ENCODE measurements at places on chromosomes 11 and 22.

- DNase-seq: no peak
Measured at GRCh38 chr22:45202333-45203149, 38.2 kb downstream of the KIAA0930 start.

DNA sequence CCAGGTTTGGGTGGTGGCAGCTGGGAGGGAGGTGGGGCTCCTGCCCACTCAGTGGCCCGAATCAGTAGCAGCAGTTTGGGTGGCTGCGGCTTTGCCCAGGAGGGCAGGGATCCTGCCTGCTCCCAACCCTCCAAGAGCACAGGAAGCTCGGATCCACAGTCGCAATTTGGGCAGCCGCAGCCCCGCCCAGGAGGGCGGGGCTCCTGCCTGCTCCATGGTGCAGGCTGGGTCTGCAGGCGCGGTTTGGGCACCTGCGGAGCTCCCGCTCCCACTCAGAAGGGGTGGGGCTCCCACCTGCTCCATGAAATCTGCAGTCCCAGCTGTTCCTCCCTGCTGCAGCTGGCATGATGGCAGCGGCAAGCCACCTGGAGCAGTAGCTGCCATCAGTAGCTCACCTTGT lies 38.1 kb upstream of the CALCB start:
- DNase-seq: no peak

- DNase-seq: no peak
Measured at GRCh38 chr11:45450189-45450588, 164.0 kb upstream of the SYT13 start.

- no peak for DNase-seq
Measured at GRCh38 chr11:68959465-68960293, 21.1 kb downstream of the MRGPRD start.

DNA sequence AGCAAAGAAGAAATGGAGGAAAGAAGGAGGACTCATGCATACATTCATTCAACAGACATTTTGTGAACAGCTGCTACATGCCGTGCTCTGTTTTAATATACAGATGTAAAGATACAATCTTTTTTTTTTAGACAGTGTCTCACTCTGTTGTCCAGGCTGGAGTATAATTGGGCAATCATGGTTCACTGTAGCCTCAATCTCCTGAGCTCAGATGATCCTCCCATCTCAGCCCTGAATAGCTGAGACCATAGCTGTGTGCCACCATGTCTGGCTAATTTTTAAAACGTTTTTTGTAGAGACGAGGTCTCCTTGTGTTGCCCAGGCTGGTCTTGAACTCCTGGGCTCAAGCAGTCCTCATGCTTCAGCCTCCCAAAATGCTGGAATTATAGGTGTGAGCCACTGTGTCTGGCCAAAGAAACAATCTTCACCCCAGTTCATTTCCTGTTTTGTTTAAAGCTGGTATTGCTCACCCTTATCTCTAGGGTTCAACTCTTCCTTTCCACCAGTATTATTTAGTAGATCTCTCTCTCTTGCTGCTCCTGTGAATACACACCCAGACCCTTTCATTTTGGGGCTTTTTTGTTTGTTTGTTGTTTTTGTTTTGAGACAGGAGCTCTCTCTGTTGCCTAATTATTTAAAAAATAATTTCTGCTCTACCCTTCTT lies 69.8 kb downstream of the RNF169 start:
- DNase-seq: no peak

- no peak for DNase-seq
Measured at GRCh38 chr11:130786586-130786985, 129.7 kb downstream of the SNX19 start.

DNA sequence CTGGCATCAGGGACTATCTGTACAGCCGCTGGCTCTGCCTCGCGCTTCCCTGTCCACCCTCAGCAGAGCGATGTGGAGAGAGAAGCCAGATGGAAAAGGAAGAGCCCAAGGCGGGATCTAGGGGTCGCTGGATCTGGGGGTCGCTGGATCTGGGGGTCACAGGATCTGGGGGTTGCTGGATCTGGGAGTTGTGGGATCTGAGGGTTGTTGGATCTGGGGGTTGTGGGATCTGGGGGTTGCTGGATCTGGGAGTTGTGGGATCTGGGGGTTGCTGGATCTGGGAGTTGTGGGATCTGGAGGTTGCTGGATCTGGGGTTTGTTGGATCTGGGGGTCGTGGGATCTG lies 2.0 kb upstream of the MS4A10 start:
- DNase-seq: no peak

GRCh38 chr11:10856689-10857458 lies 979 bp downstream of the ZBED5 start:
- DNase-seq: no peak

DNA sequence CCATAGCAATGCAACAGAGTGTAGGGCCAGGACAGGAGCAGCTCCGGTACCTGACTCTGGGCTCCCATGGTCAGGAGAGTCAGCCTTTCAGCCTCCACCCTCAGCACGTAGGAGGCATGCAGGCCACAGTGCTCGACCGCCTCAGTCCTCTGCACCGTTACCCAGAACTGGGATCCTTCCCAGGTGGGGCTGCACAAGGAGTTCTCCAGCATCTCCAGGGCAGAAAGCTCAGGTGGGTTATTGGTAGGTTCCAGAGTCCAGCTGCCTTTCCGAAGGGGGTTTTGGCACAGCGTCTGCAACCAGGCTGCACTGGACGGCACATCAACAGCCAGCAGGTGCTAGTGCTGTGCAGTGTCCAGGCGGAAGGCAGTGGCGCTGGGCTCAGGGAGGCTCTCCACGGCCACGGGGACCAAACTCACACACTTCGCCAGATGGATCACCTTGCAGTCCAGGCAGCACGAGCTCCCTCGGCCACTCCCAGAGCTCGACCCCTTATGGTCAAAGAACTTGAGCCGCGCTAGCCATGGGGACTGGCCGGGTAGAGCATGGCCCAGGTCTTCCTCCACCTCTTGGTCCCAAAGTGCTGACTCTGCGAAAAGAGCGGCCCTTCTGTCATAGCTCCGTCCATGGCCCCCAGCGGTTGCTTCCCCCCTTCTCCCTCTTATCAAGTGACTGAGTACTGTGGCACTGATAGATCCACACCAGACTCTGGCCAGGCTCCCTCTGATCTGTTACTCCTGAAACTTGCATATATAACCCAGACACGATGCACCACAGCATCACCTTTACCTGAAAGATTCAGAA lies 6.9 kb upstream of the PHOX2A start:
- peak; percentile 34 for DNase-seq

GRCh38 chr22:26550498-26551033 lies 38.3 kb upstream of the TFIP11 start:
- no peak for DNase-seq

DNA sequence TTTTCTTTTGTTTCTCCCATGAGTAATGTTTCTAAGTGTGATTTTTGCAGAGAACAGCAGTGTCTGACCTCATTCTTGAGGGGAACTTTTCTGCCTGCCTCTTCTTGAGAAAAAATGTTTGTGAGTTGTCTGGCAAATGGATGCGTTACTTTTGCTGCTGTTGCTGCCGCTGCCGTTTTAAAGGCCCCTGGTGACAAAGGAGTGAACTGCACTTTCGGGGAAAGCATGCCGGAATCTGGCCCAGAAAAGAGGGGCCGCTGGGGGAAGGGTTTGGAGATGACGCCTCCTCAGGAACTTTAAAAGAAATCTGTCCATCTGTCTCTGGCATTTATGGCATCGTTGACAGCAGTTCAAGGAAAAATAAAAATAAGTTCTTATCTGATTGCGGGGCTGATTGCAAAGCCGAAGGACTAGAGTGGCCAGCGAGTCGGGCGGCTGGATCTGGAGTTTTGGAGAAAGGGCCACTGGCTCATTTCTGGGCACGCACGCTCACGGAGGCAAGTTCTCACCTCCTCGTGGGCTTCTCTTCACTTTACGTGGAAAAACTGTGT lies 16.5 kb downstream of the ZBTB16 start:
- peak; percentile 23 for DNase-seq

GRCh38 chr11:79578116-79578515 lies 137.3 kb upstream of the TENM4 start:
- DNase-seq: no peak

GRCh38 chr11:116052603-116053547 lies 548.7 kb upstream of the CADM1 start:
- DNase-seq: no peak

DNA sequence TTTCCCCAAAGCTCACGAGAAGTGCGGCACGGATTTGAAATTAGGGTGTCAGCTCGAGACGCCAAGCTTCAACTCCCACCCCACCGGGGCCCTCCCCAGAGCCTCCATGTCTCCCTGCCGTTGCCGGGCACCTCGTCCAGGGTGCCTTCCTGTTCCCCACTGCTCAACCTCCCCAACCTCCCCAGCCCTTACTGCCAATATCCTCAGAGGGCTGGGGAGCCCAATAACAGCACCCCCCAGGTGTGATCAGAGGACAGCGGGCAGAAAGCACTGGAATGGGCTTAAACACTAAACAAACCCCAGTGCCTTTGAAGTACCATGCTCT lies 1336.4 kb downstream of the TBC1D22A start:
- DNase-seq: no peak

GRCh38 chr11:96185220-96185768 lies 157.7 kb downstream of the MAML2 start:
- no peak for DNase-seq

GRCh38 chr11:100163471-100163870 lies 523.6 kb upstream of the ARHGAP42 start:
- DNase-seq: no peak

GRCh38 chr11:13343931-13344717 lies 66.5 kb downstream of the BMAL1 start:
- peak; percentile 74 for DNase-seq

DNA sequence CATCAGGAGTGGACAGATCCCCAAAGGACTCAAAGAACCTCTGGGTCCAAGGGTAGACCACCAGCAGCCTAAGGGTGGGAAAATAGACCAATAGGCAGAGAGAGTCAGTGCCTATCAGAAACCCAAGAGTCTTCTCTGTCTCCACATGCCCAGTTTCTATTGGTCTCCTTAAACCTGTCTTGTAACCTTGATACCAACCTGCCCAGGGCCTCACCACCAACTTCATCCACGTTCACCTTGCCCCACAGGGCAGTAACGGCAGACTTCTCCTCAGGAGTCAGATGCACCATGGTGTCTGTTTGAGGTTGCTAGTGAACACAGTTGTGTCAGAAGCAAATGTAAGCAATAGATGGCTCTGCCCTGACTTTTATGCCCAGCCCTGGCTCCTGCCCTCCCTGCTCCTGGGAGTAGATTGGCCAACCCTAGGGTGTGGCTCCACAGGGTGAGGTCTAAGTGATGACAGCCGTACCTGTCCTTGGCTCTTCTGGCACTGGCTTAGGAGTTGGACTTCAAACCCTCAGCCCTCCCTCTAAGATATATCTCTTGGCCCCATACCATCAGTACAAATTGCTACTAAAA lies at the start of gene HBB:
HBB (minus strand) TSS at position 340 of the 579 bp plus-strand sequence; CDS start at position 290, 50 bp downstream.
- DNase-seq: no peak

DNA sequence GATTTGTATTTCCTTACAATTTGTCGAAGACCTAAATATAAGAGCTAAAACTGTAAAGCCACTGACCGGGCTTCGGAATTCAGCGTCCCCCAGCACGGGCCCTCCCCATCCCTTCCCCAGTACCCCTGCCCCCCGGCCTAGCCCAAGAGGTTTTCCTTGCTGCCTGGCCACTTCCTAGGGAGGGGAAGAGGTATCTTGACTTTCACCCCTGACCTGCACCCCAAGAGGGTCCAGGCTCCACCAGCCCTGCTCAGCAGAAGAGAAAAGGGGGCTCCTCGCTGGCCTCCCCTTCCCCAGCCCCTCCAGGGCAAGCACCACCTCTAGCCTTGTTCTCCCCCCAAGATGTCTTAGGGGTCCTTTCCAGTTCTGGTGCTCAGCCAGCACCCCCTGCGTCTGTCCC lies 26.1 kb upstream of the CARS1 start:
- no peak for DNase-seq

- DNase-seq: no peak
Measured at GRCh38 chr11:64333556-64333955, 6.4 kb upstream of the CCDC88B start.

GRCh38 chr22:39514373-39514973 lies 5.9 kb upstream of the ATF4 start:
- DNase-seq: peak; percentile 65

DNA sequence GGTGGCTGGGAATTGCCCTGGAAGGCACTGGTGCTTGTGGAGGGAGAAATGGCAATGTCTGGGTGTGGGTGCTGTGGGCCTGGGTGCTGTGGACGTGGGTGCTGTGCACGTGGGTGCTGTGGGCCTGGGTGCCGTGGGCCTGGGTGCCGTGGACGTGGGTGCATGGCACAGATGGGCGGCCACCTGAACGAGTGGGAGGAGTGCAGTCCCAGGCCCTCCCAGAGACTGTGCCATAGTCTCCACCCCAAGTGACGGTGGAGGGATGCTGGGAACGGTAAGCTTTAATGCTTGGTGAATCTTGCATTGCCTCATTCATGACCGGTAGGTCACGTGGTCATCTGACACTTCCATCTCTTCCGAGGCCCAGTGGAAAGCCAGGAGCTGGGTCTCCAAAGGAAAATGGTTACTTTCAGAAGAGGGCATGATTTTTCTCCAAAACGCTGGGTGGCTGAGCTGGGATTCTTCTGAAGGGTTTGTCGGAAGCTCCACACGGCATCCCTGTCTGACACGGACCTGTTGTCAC lies 28.8 kb upstream of the BRSK2 start:
- no peak for DNase-seq

- DNase-seq: no peak
Measured at GRCh38 chr11:108137212-108137611, 15.8 kb downstream of the ACAT1 start.

GRCh38 chr22:18031695-18032454 lies 7.5 kb upstream of the MICAL3 start:
- no peak for DNase-seq

GRCh38 chr11:34978236-34979191 lies 62.1 kb downstream of the PDHX start:
- DNase-seq: no peak

DNA sequence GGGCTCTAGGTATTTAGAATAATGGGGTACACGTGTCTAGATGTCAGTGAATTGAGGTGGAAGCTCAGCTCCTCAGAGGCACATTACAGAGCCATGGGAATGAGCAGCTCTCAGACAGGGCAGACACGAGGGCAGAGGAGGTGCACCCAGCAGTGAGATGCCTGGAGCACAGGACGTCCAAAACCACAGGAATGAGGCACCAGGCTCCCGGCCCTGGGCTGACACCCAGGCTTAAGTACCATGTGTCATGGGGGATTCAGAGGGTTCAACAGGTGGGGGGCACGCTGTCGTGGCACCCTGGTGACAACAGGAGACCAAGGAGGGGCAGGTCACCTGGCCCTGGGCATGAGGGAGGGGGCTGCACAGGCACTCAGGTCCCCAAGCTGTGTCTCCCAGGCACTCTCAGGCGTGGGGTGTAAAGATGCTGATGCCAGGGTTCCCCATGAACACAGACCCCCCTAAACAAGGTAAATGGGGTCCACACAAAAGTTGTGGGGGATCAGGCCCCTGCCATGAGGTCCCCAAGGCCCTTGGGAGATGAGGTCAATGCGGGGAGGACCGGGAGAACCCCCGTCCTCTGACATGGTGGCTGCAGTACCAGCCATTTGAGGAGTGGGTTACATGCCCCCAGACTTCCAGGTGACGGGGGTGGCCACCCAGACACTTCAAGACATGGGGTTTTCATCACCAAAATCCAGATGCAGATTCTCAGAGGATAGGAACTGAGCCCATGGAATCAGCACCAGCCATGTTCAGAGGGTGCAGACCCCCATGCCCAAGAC lies 5.6 kb upstream of the SYT8 start:
- no peak for DNase-seq

All from activated naive CD4-positive, alpha-beta T cell treated with anti-CD3 and anti-CD28 coated beads, Interleukin-2, amount 50 U/mL, for 72 hours (primary cell).